ENCODE measurements at places on chromosomes 2 and 18.

GRCh38 chr18:42126586-42126985 is 171.6 kb downstream of the PIK3C3 start:
- DNase-seq: no peak

- no peak for DNase-seq
Observed at GRCh38 chr18:49170925-49171505, 220.2 kb upstream of the SMAD7 start.

DNA sequence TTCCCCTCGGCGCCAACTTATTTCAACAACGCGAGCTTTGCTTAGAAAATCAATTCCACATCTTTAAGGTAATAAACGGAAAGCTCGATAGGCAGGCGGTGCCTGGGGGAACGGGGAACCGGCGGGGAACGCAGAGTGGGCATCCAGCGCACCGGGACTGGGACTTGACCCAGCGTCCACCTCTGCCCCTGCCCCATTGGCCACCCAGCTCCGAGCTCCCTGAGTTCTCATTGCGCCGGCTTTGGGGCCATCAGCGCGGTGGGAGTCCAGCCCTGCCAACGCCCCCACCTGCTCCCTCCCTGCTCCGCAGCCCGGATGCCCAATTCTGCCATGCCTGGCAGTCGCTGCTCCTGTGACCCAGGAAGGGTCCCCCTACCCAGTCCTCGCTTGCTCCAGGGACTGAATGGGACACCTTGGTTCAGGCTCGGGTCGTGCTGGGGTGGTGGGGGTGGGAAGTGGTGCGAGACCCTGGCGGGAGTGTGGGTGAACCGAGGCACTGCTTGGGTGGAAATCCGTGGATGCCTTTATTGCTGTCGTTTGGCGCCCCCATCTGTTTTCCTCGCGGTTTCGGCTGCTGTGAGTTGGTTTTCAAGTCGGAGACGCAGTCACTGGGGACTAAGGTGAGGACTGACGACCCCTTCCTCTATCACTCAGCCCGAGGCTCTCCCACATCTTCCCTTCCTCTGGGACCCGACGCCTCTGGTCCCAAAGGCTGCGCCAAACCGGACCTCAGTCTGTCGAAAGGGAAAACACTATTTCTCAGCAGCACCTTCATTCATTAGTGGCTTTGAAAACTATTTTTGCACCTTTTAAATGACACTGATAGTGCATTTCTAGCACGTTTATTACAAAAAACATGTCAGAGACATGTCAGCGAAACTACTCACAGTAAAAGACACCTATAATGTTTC is 2.4 kb upstream of the EVX2 start:
- no peak for DNase-seq

DNA sequence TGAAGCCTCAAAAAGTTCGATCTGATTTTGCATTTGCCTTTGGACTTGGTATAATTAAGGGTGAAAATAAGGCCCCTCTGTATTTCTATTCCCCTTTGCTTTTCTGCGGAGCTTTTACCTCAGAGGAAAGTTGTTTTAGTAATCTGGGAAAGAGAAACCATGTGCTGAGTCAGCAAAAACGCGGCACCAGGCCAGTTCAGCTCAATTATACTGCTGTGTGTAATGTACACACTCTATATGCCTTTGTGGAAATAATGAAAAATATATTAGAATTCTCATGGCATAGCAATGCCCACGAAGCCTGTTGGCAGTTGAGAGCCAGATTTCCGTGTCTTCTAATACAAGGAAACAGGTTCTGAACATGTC is 161.9 kb upstream of the SIX2 start:
- no peak for DNase-seq

DNA sequence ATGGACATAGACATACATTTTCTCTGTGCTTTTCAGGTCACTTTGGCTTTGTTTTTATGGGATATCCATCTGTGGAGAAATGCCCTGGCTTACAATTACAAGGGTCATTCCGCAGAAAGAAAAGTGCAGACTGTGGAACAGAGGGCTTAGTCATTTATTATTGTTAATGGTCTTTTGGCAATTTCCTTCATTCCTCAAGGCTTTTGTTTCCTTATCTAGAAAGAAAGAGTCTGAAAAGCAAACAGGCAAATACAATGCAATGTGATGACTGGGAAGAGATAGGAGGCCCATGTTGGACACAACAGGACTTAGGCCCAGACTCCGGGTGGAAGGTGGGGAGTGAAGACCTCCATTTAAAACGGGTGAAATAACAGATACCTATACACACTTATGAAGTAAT is 129.5 kb upstream of the CAVIN2 start:
- no peak for DNase-seq

GRCh38 chr18:62281684-62282083 is 43.4 kb upstream of the TNFRSF11A start:
- no peak for DNase-seq

- no peak for DNase-seq
Observed at GRCh38 chr2:72745679-72746368, 80.0 kb downstream of the EXOC6B start.

GRCh38 chr18:21513741-21514140 is 86.8 kb downstream of the ESCO1 start:
- DNase-seq: no peak

DNA sequence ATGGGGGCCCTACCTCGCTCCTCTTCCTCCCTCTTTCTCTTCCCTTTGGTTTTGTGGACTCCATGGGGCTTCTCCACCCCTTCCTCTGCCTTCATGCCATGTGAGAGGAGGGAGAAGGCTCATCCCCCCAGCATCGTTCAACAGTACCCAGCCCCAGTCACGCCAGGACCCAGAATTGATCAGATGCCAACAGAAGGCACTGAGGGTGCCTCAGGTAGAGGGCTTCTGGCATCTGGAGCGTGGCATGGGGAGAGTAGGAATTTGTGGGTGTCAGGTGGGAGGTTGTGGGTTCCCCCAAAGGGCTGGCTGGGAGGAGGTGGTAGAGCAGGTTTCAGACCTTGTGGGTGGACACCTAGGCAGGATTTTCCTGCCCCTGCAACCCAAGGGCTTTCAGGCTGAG is 122.0 kb downstream of the TWIST2 start:
- no peak for DNase-seq

Data from stimulated activated CD4-positive, alpha-beta T cell treated with anti-CD3 and anti-CD28 coated beads, Interleukin-15, amount 100 ng/mL, for 1 hour (primary cell).